ENCODE measurements at places on chromosomes 4 and X.

- no peak for DNase-seq
Measured at GRCh38 chrX:44958480-44958879, 85.5 kb downstream of the KDM6A start.

DNA sequence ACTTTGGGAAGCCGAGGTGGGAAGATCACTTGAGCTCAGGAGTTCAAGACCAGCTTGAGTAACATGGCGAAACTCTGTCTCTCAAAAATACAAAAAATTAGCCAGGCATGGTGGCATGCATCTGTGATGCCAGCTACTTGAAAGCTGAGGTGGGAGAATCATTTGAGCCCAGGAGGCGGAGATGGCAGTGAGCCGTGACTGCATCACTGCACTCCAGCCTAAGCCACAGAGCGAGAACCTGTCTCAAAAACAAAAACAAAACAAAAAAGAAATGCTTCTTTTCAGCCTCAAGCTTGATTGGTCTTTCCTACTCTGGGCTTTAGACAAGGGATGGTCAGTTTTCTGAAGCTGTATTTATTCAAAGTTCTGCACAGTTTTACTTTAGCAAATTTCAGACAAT, 15.8 kb upstream of the DHRSX start:
- DNase-seq = no peak

- peak; percentile 47 for DNase-seq
Measured at GRCh38 chr4:182547435-182547834, 304.2 kb downstream of the TENM3 start.

DNA sequence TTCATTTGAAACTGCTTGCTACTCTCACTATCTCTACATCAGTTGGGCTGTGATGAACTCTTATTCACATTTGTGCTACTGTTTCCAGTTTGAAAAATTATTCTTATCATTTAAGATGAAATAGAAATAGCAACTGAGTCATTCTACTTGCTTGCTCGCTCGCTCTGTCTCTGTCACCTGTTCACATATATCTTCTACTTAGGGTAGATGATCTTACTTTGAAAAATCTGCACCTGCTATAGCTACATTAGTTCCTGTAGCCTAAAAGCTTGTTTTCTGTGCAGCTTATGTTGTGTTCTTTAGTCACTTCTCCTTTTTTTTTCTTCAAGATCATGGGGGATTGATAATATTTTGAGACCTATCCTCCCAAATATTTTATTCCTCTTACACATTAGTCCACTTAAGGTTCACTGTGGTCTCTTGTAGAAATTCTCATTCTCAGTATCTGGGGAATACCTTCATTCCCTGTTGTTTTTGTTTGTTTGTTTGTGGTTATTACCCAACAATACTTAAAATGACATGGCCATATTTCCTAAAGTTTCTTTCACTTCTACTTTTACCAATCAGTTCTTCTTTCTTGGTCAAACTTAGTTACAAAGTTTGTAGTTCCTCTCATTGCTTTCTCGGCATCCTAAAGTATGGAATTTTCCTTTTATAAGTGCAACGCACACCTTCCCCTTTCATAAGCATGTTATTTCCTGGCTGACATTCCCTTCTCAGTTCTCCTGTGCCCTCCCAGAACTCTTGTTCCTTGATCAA, 36.5 kb downstream of the CLCN5 start:
- DNase-seq = no peak

GRCh38 chr4:38894322-38894982, 26.8 kb downstream of the FAM114A1 start:
- DNase-seq = no peak

DNA sequence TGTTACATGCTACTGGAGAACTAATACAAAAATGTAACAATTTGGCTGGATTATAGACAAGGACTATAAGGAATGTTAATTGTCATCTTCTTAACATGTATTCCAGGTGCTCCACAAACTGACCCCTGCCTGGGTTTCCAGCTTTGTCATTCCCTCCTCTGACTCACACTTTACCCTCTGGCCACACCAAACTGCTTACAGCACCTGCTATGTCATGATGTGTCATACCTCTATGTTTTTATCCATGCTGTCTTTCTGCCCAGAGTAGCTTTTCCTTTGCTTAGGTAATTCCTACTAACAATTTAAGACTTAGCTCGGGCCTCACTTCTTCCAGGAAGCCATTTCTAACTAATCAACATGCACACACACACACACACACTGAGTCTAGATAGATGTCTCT, 14.0 kb upstream of the SHROOM4 start:
- no peak for DNase-seq

DNA sequence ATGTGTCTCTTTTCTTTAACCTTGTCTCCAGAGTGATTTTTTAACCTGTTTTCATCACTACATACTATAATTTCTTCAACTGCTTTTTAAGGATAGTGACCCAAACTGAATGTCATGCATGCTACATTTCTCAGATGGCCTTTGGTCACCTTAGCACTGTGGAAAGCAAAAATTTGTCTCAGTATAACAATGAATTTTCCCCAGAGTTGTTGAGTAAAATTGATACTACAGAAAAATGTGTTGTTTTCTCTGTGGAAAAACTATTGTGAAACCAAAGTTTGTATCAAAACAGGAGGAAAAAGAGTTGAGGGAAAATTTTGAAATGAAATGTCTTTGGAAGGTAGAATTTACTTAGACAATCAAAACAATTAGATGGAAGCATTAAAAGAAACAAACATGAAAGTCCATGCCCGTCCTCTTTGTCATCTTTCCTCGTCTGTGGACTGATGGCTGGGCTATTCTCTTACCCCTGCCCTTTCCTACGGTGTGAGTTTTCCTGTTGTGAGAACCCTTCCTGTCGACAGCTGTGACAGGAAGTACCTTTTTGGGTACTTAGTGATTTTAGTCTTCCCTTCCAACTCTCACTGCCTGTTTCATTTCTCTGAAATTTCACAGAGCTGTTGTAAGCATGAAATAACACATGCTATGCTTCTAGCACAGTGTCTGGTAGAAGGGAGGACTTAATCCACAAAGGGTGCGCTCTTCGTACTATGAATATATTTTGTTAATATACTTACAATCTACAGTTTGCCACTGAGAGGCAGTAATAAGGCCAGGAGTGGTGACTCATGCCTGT, 50.8 kb downstream of the LRP2BP start:
- DNase-seq = peak; percentile 56

GRCh38 chr4:183722731-183723560, 63.9 kb downstream of the TRAPPC11 start:
- DNase-seq = peak; percentile 89

- no peak for DNase-seq
Measured at GRCh38 chrX:29066516-29066915, 479.3 kb downstream of the IL1RAPL1 start.

- DNase-seq = peak; percentile 8
Measured at GRCh38 chrX:134171661-134172587, 65.1 kb upstream of the CCDC160 start.

DNA sequence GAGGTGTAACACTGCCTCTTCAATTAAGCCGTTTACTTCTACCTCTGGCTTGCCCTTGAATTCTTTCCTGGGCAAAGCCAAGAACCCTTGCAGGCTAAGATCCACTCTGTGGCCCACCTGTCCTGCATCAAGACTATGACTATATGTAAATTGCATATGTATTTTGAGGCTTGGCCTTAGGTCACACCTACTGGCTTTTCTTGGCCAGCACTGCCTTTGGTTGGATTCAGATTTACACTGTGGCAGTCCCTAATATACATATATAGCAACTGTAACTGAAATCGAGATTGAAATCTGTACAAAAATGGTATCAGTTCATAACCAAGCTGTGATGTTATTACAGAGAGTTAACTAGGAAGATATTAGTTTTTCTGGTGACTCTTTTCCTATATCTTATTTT, 151.5 kb downstream of the CFAP47 start:
- no peak for DNase-seq

GRCh38 chr4:165248102-165248501, 40.7 kb downstream of the KLHL2 start:
- no peak for DNase-seq

DNA sequence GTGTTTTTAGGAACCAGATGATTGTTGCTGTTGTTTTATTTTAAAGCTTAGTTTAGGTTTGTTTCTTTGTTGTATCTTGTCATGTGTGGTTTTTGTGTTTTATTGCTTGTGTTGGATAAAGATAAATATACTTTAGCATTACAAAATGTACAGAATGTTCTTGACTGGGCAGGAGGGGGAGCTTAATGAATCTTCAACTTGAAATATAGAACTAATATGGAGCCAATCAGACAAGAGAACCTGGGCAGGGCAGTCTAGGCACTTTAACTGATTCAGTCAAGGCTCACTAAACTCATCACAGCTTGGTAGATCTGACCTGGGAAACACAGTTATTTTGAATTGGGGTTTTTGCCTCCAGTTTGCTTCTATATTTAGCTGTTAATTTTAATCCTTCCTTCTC, 304.2 kb downstream of the ARHGAP24 start:
- DNase-seq = no peak

DNA sequence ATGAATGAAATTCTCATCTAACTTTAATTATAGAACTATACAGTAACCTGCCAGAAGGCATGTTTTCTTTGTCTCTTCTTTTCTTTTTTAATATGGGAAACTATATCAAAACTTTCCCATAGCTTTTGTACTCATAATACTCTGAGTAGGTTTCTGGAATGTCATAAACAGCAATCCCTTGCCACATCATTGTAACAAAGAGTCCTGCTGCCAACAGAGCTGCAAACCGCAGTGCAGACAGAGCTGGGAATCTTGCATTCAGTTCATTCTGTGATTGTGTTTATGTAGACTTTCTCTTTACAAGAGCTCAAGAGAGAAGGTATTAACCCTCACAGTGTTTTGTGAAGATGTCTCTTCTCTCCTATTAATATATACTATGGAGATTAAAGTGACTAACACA, 304.4 kb upstream of the SLIT2 start:
- DNase-seq = no peak

- DNase-seq = no peak
Measured at GRCh38 chrX:43964936-43965335, 8.3 kb downstream of the NDP start.

GRCh38 chr4:169485086-169485485, 127.3 kb downstream of the NEK1 start:
- DNase-seq = no peak

DNA sequence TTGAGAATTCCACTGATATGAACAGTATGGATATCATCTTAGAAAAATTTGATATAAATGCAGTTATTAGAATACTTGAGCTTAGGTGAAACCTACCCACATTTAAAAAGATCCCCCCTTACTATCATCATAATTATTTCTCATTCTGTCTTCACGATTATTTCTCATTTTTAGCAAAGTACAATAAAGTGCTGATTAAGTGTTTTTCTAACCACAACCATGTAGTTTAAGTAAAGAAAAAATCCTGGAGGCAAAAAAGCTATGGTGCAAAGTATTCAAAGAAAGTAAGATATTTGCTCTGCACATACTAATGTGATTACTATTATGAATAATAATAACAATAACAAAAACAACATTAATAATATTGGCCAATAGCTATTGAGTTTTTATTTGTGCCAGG, 365.6 kb upstream of the PCDH7 start:
- DNase-seq = no peak

GRCh38 chr4:147855571-147856009, 123.7 kb downstream of the ARHGAP10 start:
- no peak for DNase-seq

DNA sequence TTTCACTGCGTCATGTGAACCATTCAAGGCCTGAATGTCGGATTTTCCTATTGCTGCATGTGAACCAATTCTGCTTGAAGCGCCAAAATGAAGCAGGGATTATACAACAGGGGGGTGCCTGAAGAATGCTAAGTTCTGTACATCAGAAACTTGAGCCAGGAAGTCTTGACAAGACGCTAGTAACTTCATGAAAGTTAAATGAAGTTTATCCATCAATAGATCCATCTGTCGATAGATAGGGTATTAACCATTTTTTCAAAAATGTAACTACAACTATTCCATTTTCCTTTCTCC, 590 bp upstream of the NAF1 start:
- no peak for DNase-seq

GRCh38 chr4:24643774-24644520, 59.6 kb upstream of the DHX15 start:
- DNase-seq = no peak

- DNase-seq = no peak
Measured at GRCh38 chrX:39167791-39168190, 366.5 kb downstream of the MID1IP1 start.

DNA sequence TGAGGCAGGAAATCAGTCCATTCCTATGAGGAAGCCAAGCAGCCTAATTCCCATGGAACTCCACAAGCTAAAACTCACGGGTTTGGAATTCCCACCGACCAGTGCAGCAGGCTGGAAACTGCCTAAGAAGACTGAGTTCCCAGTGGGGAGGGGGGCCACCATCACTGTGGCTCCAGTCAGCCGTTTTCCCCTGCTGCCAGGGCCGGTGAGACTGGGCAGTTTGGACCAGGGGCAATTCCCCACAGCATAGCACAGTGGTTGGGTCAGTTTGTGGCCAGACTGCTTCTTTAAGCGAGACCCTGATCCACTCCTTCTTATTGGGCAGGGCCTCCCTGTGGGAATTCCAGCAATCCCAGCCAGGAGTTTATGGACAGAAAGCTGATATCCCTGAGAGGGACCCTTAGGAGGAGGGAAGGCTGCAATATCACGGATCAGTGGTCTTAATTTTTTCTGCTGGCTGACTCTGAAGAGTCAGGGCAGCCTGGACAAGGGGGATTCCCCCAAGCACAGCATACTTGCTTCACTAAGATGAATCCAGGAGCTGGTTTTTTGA, 20.7 kb downstream of the PAGE5 start:
- DNase-seq = no peak

DNA sequence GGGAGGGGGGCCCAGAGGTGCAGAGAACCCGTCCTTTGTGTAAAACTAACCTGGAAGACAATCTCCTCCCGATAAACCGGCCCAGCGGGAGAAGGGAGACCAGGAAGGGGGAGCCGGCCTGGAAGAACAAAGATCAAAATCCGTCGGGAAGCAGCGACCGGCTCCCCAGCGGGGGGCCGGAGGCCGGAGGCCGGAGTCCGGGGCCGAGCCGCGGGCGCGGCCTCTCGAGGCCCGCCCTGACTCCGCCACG, 552 bp downstream of the ZDHHC9 start:
- no peak for DNase-seq

DNA sequence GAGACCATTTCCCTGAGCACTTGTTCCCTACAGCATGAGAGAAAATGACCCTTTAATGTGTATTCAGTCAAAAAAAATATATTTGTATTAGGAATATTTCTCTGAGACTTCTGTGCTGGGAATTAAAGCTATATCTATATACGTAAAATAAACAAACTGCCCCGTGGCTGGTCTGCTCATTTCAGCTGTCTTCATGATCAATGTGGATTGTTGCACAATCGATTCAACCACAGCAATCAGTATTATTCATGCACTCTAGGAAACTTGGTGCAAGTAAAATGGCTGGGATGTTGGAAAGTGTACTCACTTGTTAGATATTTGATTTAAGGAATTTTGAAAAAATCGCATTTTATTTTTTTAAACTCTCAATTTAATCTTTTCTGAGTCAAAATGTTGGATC, 307.9 kb upstream of the ZFP42 start:
- no peak for DNase-seq

- DNase-seq = no peak
Measured at GRCh38 chrX:20231598-20231997, 35.1 kb downstream of the RPS6KA3 start.

All from GM20000 (cell line).